ENCODE measurements at places on chromosomes 6 and 20.

- peak; percentile 94 for DNase-seq
Measured at GRCh38 chr20:23622839-23623343, 14.9 kb downstream of the CST3 start.

DNA sequence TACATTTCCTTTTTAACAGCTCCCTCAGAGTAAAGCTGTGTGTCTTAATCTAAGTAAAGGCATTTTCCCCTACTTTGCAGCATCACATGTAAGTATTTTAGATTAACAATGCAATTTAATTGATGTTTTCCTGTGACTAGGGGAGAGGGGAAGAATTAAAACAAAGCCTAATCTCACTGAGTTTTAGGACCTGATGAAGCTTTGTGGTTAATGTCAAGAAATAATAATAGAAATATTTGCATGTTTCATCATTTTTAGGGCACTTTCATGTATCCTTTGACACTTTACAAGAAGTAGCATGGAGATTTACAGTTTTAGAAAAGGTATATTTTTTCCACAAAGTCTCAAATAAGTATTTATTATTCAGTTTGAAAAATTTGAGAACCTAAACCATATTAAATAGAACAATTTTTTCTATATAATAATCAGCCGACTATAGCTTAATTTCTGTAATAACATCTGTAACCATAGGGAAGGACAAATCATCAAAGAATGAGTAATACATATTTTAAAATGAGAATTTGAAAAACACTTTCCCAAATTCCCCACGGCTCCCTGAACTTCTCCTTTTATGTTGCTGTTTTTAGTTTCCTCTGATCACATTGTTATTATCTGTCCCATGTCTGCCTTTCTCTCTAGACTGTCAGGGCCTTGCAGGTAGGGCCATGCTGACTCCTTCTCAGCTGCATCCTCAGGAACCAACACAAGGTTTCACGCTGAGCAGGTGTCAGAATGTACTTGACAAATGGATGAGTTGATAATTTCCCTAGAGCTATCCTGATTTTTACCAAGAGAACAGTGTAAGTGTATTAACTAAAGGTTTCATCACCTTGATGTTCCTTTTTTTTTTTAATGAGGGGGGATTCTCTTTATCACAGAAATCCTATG lies 338.1 kb downstream of the SYNE1 start:
- DNase-seq: no peak

DNA sequence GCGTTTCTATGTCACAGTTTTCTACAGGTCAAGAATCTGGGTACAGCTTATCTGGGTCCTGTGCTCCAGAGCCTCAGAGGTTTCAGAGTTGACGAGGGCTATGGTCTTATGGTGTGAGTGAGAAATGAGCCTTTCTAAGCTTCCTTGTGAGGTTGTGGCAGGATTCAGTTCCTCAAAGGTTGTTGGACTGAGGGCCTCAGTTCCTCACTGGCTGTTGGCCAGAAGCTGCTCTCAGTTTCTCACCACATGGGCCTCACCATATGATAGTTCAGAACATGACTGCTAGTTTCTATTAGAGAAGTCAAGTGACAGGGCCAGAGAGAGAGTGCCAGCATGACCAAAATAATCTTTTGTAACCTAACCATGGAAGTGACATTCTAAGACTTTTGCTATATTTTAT lies 96.1 kb downstream of the NUS1 start:
- DNase-seq: no peak

GRCh38 chr6:149833651-149834050 lies 30.5 kb downstream of the LRP11 start:
- no peak for DNase-seq

- DNase-seq: no peak
Measured at GRCh38 chr20:20362774-20363433, 5.0 kb upstream of the INSM1 start.

- no peak for DNase-seq
Measured at GRCh38 chr6:105220186-105220585, 40.4 kb upstream of the POPDC3 start.

DNA sequence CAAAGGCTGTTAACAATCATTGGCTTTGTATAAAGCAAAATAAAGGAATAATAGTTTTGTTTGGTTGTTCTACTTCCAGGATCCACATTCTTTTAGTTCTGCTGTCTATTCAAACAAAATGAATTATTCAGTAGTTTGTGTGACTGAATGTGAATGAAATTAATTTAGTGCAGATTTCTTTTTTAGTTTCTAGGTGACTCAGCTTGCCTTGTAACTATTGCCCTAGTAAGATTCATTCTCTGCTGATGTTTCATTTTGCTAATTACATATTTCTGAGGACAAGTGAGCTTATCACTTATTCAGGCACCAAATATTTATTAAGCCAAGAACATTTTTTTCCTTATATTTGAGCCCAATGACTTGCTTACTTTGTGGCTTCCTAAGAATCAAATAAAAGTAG lies 46.5 kb upstream of the RIPOR2 start:
- DNase-seq: no peak

Data from HS-27A (cell line).